ENCODE measurements at places on chromosomes 12 and 14.
A peak's percentile ranks its signal among the peaks of the same experiment; 100 is the strongest.

DNA sequence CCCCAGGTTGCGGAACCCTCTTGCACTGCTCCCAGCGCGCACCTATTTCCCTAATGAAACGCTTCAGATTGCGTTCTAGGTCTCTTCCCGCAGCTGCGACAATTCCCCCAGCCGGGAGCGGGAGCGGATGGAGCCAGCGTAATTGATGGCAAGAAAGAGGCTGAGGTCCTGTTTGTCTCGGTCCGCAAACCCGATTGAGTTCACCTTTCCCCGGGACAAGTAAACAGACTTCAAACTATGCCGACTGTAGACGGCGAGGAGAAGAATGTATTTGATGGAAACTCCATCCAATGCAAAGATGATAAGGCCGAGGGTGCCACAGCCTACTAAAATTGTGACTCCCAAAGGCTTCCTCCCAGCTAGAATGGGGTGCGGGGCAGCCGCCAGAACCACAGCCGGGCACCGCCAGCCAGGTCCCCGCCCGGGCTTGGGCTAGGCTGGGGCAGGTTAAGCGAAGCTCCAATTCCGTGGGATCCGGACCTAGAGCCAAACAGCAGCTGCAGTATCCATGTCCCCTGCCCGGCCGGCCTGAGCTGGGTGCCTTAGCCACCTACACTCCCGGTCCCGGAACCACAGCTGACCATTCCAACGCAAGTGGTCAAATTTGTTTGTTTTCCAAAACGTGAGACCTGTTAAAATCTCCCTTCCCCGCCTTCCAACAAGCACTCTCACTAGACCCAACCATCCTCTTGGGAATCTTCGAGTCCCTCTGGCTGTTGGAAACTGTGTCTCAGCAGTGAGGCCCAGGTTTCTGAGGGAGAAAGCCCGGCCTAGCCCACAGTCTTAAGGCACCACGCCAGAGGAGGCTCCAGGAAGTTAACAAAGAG lies 5.5 kb downstream of the NKX2-1 start:
- no peak for DNase-seq

GRCh38 chr12:118237052-118237665 lies 101.2 kb downstream of the PEBP1 start:
- DNase-seq = no peak

DNA sequence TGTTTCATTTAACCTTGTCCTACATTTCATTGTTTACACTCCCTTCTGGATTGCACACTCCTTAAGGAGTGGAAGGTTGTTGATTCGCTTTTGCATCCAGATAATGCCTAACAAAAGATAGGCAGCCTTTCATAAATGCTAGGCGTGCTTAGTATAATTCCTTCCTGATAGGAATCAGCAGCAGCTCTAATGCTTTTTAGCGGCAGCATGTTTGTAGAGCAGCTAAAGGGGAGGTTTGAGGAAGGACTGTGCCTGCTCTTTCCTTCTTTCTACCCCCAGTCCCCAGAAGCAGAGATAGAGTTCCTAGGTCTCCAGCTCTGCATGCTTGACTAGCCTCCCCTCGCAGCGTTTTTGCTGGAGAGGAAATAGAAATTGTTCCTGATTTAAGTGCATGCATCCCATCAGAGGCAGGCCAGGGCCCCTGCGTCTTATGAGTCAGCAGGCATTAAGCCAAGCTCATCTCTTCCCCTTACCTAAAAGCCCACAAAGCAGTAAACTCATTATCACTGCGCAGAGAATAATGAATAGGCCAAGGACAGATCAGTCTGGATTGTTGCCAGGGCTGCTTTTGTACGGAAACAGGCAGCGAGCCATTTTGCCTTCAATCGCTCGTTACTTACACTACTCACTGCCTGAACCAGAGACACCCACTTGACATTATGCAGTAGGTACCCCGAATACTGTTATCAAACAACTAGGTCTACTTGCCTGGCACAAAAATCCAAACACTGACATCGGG lies 14.0 kb upstream of the TBPL2 start:
- peak; percentile 45 for DNase-seq

DNA sequence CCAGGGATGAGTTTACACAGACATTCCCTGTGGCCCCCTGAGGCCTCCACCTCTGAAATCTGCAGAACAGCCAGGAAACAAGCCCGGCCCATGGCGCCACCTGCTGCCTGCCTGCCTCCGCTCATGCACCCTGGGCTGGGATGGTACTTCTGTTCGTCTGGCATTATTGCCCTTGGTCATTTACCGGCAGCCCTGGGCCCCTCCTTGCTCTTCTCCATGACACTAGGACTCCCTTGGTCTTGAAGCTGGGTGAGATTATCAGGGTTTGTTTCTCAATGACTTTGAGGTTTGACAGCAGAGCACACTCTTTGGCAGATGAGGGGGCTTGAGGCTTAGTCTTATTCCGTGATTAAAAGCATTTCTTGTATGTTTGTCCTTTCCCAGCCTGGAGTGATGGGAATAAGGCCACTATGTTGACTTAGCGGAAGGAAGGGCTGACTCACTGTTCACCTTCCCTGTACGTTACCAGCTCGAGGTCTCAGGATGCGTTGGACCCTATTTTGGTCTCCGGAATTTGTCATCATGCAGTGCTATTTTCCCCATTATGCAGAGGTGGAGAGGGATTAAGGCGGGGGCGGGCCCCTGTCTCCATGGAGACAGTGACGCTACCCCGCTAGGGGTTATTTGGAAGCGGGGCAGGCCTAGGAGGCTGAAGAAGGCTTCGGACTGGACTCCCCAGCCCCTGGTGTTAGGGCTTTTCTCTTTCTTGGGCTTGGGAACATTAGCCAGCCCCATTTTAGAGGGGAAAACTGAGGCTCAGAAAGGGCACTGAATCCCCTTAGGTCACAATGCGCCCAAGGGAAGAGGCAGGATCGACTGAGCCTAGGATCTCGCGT lies 706 bp upstream of the PEX5 start:
- peak; percentile 70 for DNase-seq

DNA sequence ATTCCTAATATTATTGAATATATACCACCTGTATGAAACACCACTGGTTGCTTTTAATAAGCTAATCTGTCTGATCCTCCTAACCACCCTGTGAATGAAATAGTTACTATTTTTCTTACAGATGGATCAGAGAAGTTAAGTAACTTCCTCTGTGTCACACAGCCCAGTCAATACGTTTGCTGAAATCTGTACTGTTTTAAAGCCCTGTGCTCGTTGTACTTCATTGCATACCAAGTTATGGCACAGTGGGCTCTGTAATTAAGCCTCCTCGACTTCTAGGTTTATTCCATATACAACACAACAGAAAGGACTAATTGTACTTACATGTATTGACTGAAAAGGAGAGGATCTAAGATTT lies 137.9 kb downstream of the TPH2 start:
- DNase-seq = no peak

- no peak for DNase-seq
Observed at GRCh38 chr14:69398818-69399210, 322 bp downstream of the SLC39A9 start.

DNA sequence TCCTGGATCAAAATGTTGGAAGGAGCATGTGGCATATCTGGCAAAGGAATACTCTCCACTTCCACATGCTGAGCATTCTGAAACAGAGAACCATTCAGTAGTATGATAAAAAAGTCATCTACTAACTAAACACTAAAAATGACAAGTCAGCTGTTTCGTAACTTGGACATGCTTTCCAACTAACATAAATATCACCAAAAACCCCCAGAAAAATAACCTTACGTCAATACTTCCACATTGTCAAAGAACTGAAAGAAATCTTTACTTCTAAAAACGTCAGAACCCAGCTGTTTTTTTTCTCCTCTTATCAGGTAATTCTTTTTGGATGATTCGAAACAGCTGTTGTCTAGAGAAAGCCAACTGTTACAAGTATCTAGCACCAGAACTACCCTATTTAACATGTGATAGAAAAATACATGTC lies 8.2 kb downstream of the WBP11 start:
- DNase-seq = no peak

- DNase-seq = no peak
Observed at GRCh38 chr12:12336511-12336910, 13.5 kb downstream of the MANSC1 start.

GRCh38 chr14:91111443-91111842 lies 2.4 kb upstream of the DGLUCY start:
- DNase-seq = no peak

DNA sequence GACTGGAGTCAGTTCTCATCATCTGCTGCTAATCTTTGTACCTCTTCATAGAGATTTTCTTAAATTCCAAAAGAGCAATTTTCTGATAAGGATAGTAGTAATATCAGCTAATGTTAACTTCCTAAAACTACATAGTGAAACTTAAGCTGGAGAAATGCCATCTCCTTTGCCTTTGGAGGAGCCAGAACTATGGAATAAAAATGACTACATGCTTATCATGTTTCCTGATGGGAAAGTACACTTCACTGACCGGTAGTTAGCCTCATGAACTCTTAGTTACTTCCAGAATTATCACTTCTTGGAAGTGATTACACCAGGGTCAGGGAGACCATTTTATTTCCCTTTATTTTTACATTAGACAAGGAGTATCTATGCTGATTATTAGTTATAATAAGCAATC lies 1222.1 kb upstream of the TMEM132C start:
- DNase-seq = no peak

DNA sequence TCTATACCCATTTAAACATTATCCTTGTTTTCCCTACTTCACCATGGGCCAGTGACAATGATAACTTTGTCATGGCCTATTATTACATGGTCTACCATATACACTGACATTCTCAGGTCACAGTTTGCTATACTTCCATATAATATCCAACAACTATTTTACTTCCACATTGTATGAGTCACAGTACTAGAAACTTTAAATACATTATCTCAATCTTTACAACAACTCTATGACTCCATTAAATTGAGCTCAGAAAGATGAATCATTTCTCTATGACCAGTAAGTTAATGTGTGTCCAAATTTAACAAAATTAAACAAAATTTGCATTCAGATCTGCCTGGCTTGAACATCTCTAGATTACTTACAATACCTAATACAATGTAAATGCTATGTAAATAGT lies 93.9 kb downstream of the PLEKHG7 start:
- DNase-seq = no peak

- DNase-seq = no peak
Observed at GRCh38 chr14:46259536-46259935, 392.0 kb downstream of the RPL10L start.

DNA sequence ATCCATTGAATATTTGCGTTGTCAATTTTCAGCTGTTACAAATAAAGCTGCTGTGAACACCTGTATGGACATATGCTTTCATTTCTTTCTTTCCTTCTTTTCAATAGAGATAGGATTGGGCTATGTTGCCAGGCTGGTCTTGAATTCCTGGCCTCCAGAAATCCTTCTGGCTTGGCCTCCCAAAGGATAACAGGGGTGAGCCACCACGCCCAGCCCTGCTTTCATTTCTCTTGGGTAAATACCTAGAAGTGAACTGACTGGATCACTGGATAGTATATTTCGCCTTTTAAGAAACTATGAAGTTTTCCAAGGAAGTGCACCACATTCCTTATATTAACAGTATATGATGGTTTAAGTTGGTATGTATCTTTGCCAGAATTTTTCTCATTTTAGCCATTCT lies 32.3 kb upstream of the EAPP start:
- DNase-seq = no peak

DNA sequence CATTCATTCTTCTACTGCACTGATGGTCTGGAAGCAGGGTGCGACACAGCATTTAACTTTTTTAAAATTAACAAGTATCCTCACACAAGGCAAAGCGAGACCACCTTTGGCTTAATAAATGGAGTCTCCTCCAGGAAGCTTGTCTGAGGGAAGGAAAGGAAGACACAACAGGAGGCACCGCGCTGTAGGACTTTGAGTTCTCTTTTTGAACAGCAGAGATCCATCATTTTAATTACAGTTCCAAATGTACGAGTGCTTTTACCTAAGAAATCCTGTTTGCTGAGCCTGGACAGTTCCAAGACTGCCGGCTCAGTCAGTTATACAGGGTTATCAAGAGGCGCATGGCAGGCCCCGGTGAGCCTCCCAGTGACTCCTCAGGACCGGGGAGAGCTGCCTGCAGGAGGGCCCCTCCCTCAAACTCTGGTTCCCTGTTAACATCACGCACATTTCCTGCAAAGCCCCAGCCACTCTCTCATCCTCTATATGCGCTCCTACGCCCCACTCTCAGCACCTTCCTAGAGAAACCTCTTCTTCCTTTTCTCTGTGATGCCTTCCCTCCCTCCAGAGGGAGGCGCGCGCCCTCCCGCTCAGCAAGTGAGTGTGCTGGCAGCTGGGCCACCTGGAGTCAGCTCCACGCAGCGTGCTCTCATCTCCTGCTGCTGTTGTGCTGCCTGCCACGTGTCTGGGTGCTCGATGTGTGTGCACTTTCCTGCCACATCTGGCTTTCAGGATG lies 46.1 kb downstream of the STX2 start:
- no peak for DNase-seq

GRCh38 chr14:33590891-33591630 lies 359.8 kb downstream of the EGLN3 start:
- no peak for DNase-seq

- DNase-seq = no peak
Observed at GRCh38 chr12:126784328-126784921, 1482.5 kb upstream of the TMEM132C start.

- DNase-seq = no peak
Observed at GRCh38 chr14:28382444-28383190, 384.0 kb upstream of the FOXG1 start.

- DNase-seq = no peak
Observed at GRCh38 chr12:38543151-38543550, 226.6 kb downstream of the ALG10B start.

DNA sequence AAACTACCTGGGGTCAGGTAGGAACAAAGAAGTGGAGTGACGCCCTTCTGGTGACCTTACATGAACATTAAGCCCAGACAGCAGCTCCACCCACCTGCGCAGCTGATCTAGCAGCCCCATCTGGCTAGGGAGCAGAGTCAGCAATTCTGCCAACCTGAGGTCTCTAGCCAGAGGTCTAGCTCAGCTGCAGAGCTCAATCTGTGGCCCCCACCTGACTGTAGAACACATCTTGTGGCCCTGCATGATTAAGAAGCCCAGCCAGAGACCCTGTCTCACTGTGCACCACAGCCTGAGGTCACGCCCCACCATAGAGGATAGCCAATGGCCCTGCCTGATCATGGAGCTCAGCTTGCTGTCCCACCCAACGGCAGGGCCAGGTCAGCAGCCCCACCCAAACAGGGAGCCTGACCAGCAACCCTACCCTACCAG lies 50.6 kb upstream of the HIGD1C start:
- DNase-seq = no peak

- DNase-seq = no peak
Observed at GRCh38 chr12:95545731-95546490, 5.4 kb downstream of the USP44 start.

DNA sequence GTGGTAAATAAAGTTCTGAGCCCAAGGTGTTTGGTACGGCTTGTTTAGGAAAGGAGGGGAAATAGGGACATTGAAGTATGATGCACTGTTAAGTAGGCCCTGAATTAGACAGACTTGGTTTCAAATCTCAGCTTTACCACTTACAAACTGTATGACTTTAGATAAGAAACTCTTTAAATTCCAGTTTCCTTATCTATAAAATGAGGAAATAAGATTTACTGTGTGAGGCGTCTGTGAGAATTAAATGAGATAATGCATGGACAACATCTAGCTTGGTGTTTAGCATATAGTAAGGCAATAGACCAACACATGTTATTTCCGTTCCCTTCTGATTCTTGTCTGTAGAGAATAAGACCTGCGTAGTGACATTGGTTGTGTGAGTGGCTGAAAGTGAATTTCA lies 7.0 kb downstream of the NCKAP1L start:
- DNase-seq = no peak

All from left hindlimb (tissue), 1 donor.